RPMI8226 (cell line): ENCODE measurements at places on chromosomes 2 and 18.
A peak's percentile ranks its signal among the peaks of the same experiment; 100 is the strongest.

DNA sequence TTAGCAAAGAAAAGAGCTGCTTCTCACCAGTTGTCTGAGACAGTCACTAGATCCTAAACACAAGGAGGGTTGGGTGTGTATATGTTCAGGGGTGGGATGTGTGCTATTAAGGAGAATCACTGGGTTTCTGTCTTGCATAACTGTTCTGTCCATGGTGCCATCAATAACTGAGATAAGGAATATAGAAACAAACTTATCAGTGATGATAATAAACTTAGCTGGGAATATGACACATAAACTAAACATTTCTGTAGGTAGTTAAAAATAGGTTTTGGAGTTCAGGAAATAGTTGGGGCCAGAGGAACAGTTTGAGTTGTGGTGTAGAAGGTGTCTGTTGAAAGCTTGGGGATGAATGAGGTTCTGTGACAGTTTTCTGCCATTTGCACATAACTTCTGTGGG lies 17.4 kb downstream of the NAPG start:
- DNase-seq: no peak

DNA sequence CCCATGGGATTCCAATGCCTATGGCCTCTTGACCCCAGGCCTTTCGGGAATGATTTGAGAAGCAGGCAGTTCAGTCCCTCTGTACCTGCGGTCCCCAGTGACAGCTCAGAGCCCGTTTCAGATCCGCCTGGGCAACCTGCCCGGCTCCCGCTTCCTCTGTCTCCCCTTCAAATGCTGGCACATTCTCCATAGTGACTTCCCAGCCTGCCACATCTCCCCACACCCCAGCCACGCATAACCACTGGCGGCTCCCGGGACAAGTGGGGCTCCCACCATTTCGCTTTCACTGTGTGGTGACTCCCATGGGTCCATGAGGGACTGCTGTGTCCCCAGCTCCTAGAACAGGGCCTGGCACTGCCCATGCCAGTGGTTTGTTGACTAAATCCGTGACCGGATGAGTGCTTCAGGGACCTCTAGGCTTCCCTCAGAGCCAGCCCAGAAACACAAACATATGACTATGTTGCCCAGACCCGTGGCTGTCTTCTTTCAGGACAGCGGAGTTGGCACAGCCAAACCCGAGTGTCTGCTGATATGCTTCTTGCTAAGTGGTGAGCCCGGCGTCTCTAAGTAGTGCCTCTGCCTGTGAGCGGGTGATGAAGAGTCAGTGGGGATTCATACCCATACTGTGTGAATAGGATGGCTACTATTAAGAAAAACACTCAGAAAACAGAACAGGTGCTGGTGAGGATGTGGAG lies 91.2 kb downstream of the GLI2 start:
- DNase-seq: no peak

- no peak for DNase-seq
Observed at GRCh38 chr2:25115902-25116301, 52.5 kb downstream of the POMC start.

GRCh38 chr2:60529136-60529784 lies 24.2 kb downstream of the BCL11A start:
- DNase-seq: no peak

GRCh38 chr2:23293063-23293462 lies 91.9 kb upstream of the KLHL29 start:
- no peak for DNase-seq

DNA sequence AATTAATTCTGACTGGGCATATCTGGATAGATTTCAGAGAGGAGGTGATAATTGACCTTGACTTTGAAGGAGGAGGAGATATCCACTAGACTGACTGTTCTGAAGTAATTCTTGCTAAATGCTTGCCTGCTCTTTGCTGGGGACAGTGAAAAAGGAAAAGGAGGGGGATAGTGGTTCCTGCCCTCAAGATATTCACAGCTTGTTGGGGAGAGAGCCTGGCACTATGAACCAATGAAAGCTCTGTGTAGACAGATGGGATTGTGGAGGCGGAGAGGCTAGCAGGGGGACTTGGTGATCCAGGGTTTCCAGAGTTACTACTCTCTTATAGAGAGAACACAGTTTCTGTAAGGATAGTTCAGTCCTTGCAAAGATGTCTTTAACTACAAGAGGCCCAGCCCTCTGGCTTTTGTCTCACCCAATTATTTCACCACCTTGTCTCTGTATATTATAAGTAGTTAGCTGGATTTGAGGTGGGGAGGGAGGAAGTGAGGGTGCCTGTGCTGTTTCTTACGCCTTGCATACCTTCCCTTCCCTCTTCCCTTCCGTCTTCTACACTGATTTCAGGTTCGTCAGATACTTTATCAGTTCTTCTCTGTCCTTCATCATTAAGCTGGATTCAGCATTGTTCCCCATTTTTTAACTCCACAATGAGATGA lies 190.4 kb downstream of the PRKCE start:
- no peak for DNase-seq

DNA sequence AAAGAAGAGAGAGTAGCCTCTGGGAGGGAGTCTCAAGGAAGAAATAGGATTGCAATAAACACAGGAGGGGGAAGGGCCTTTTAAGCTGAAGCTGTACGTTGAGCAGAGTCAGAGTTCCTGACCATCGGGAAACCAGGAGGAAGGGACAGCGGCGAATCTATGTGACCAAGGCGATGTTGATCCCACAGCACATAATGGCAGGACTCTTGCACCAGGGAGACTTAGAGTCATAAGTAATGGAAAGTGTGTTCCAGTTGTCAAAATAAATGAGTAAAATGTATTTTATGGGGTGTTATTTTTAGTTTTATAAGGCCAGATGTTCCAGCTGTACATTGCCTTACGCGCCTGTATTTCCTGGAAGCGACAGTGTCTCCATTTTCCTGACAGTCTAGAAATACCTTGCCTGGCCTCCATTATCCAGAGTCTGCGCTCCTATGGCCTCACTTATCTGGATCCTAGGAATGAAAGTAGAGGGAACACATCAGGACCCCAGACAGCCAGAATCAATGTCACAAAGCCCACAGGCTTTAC lies 152.8 kb upstream of the COPS8 start:
- DNase-seq: no peak

- DNase-seq: peak; percentile 10
Observed at GRCh38 chr18:59232309-59233016, 12.5 kb downstream of the GRP start.

- DNase-seq: no peak
Observed at GRCh38 chr2:146785101-146785500, 1059.7 kb upstream of the ACVR2A start.

- no peak for DNase-seq
Observed at GRCh38 chr2:238631491-238632180, 204.9 kb downstream of the ASB1 start.

GRCh38 chr18:59231114-59231513 lies 11.2 kb downstream of the GRP start:
- no peak for DNase-seq

- DNase-seq: no peak
Observed at GRCh38 chr18:58639751-58640427, 11.0 kb upstream of the ALPK2 start.

DNA sequence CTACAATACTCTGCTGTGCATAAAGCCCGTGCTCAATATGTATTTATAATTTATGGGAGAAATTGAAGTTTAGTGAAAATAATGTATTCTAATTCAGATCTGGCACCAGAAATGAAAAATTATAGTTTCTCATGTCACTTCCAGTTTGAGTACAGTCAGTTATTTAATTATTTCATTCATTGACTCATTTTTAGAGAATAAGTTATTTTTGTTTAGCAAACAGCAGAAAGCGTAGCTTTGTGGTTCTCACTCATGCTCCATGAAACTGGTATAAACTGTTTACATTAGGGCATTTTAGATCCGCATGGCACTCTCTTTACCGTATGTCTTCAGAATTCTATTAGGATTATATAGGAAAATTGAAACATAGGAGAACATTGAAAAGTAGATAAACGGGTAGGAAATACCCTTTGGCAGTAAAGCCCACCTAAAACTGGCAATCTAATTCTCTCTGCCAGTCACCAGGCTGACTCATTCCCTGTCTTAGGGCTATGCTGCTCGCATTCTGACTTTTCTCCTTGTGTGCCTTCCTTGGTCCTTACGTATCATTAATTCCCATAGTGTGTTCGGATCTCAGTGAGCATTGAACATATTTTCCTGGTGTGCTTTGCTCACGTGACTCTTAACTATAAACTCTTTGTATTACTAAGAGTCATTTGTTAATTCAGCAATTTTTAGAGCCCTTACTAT lies 106.0 kb downstream of the ZNF236 start:
- no peak for DNase-seq

DNA sequence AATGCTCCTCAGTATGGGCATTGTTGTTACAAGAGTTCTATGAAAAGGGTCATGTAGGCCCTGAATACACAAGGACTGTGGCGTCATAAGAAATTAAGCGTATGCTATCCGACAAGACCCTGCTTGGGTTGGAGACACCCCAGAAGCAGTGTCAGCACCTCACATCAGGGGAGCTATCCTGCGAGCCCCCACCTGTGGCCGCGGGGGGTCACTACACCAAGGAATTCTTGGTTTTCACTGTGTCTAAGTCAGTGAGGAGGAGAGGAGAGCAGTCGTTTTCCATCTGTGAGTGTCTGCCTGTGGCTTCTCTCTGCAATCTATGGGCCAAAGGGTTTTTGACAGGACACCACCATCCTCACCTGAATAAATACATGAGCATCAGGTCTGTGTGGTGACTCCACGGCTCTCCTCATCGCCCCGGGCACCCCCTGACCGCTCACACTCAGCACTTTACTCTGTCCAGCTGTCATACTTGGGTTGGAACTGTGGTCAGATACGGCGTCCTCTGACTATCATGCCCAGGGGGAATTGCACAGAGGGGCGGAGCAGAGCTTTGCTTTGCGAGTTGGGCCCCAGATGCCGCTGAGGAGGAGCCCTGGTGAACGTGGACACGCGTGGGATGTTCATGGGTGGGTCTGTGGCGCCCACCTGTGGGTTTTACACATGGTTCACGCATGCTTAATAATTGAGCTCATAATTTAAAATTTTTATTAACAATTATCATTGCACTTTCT lies 235.5 kb downstream of the MYT1L start:
- DNase-seq: no peak

GRCh38 chr18:61991836-61992235 lies 99.0 kb upstream of the RNF152 start:
- DNase-seq: no peak

DNA sequence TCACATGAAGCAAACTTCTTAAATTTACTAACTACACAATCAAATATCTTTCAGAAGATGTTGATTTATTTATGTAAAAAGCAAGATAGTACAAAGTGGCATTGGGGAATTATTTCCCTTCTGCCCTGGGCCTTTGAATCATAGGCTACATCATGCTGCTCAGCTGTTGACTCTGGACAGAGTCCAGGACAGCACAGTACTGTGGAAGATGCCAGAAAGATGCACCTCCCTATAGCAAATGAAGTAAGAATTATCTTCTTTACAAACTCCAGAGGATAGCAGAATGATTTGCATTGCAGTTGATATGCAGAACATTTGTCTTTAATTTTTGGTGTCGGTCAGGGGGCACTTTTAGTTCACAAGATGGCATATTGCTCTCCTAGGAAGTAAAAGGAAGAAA lies 1354.5 kb upstream of the ZEB2 start:
- DNase-seq: no peak

DNA sequence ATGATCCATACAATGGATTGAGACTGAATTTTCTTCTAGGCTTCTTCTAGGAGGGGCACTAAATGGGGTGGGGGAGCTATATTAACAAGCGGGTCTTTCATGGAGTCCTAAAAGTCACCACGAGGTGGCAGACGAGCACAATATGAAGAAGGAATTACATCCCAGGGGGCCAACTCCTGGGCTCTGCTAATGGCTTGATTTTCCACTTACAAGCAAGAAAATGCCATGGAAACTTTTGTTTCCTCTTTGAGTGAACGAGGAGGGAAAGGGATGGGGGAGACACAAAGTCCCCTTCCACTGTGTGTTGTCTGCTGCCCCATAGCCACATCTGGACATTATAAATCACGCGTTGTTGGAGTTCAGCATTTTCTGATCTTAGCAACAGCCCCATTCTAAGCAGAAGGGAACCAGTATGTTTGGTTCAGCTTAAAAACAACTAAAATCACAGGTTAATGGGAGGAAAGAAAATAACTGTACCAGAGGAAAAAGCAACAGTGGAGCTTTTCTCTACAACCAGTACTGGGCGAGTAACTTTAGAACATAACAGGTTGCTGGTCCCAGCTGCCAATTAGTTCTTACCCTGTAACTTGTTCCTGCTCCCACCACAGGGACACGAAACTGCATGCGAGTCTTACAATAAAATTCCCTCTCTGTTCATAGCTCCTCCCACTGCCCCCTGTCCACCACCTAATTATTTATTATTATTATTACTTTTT lies 285.0 kb upstream of the PARD3B start:
- peak; percentile 57 for DNase-seq

DNA sequence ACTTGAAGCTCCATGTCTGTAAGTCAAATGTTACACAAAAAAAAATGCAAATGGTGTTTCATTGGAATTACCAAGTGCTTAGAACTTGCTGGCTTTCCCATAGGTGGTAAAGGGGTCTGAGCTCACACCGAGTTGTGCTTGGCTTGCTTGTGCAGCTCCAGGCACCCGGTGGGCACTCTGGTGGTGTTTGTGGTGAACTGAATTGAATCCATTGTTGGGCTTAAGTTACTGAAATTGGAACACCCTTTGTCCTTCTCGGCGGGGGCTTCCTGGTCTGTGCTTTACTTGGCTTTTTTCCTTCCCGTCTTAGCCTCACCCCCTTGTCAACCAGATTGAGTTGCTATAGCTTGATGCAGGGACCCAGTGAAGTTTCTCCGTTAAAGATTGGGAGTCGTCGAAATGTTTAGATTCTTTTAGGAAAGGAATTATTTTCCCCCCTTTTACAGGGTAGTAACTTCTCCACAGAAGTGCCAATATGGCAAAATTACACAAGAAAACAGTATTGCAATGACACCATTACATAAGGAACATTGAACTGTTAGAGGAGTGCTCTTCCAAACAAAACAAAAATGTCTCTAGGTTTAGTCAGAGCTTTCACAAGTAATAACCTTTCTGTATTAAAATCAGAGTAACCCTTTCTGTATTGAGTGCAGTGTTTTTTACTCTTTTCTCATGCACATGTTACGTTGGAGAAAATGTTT lies 97.9 kb upstream of the IL1R2 start:
- DNase-seq: no peak

- DNase-seq: no peak
Observed at GRCh38 chr2:133433455-133434451, 134.5 kb downstream of the NCKAP5 start.

DNA sequence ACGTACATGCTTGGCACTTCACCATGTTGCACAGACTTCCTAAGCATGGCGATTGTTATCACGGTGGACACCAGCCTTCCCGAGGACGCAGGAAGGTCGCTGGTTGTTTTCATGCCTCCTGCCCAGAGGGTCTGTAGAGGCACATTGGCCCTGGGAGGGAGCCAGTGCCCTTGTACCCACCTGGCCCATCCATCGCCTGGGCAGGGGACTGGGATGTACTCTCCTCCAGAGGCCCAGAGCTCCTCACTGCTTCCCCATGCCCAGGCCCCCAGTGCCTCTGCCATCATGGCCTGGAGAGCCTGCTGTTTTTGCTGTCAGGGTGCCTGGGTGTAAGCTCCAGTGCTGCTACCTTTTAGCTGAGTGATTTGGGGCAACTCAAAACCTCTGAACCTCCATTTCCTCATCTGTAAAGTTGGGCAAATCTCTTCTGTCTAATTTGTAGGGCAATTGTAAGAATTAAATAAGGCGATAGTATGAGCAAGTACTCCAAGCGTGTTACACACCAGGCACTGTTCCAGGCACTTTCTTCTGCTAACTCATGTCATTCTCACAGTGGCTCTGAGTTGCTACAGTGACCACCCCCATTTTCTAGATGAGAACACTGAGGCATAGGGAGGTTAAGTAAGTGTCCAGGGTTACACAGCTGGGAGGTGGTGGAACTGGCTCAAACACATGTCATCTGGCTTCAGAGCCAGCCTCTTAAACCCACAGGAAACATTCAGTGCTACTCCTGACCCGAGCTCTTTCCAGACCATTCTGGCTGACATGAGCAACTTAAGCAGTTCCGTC lies 45.3 kb downstream of the GREB1 start:
- no peak for DNase-seq
